NAMALWA (cell line): ENCODE measurements at places on chromosomes 3 and 15.
A peak's percentile ranks its signal among the peaks of the same experiment; 100 is the strongest.

DNA sequence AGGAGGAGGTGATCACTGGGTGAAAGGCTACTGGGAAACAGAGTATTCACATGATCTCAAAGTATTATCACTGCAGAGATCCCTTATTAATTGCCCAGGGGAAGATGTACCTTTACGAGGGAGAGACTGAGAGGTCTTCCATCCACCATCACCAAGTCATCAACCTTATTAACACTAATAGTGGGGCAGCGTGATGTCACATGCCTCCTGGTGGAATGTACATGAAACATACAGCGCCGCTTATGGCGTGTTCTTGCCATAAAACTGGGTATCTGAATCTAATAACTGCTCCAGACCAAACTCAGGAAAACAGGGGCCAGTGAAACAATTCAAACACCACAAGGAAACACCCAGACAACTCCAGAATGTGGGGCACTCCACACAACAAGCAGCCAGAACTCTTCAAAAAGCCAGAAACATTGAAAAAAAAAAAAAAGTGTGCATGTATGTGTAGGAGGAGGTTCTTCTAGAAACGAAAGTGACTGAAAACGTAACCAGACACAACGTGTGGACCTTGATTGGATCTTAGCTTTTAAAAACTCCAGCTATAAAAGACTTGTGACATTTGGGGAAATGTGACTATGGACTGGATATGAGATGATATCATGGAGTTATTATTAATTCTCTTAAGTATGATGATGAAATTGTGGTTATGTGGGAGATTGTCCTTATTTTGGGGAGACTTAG, 4.6 kb downstream of the STIMATE start:
- peak; percentile 13 for DNase-seq

- DNase-seq = peak; percentile 76
These were observed 24.7 kb downstream of the LOXL1 start for GRCh38 chr15:73950831-73951561.

DNA sequence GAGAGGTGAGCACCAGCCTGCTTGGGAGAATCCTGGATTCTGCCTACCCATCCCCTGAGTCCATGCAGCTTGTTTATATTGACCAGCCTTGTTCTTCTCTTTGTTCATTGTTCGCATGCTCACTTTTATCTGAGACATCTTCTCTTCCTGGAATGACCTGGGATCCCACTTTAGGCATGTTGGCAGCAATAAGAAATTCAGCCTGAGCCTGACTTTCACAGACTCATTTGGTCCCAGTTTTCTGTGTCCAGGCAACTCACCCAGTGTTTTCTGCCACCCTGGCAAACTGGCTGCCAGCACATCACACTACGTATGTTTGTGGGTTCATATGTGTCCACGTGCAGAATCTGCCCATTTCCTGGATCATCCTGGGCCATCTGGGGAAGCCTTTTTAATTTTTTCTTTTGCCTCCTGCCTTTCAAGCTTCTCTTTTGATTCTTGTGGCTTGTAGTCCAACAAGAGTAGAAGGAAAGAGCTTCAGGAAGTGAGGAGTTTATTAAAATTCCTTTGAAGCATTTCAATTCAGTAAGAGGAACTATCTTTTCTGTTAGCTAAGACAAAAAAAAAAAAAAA, 199.9 kb downstream of the FNDC3B start:
- no peak for DNase-seq

- no peak for DNase-seq
These were observed 3.1 kb downstream of the ATP10A start for GRCh38 chr15:25859838-25860645.

DNA sequence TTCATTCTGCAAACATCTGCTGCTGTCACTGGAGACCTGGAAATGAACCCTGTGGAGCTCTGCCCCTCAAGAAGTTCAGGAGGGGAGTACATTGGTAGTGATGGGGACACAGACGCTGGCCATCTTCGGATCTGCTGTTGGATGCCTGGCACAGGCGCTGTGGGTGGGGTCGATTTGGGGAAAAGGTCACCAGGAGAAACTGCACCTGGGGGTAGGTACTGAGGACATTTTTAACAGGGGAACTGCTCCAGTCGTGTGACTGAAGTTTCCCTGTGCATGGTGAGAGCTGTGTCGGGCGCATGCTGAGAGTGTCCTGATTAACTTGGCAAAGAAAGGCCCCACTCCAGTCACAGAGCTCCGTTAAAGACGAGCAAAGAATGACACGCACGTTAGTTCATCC, 3.4 kb downstream of the UROC1 start:
- DNase-seq = no peak

GRCh38 chr3:2802429-2802828, 307.7 kb downstream of the IL5RA start:
- DNase-seq = no peak

GRCh38 chr3:4531478-4532025, 38.4 kb downstream of the ITPR1 start:
- DNase-seq = no peak

DNA sequence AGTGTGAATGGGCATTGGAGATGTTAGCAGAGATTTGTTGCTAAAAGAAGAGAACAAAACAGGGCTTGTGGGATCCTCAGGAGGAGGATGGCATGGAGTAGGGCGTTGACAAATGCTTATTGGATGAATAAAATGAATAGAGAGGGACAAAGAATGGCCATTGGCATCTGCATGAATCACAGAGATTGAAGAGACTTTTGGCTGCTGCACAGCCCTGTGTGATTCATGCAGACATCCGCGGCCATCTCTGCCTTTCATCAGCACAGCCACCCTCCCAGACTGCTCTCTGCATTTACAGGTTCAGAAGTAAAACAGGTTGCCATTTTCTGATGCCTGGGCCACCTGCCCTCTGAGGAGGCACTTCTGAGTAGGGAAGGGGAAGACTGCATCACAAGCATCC, 397.9 kb downstream of the EPHB1 start:
- no peak for DNase-seq

- DNase-seq = no peak
These were observed 227.5 kb downstream of the DTWD1 start for GRCh38 chr15:49848282-49848724.

- DNase-seq = no peak
These were observed 161.5 kb downstream of the FEZF2 start for GRCh38 chr3:62211675-62212429.

- DNase-seq = no peak
These were observed 639 bp downstream of the MKRN3 start for GRCh38 chr15:23566071-23566554.

- DNase-seq = no peak
These were observed 530.3 kb downstream of the ZIC1 start for GRCh38 chr3:147939425-147939824.

- DNase-seq = no peak
These were observed 237.7 kb upstream of the ARPP21 start for GRCh38 chr3:35401671-35402070.

GRCh38 chr15:39543651-39544050, 37.2 kb upstream of the THBS1 start:
- DNase-seq = no peak

DNA sequence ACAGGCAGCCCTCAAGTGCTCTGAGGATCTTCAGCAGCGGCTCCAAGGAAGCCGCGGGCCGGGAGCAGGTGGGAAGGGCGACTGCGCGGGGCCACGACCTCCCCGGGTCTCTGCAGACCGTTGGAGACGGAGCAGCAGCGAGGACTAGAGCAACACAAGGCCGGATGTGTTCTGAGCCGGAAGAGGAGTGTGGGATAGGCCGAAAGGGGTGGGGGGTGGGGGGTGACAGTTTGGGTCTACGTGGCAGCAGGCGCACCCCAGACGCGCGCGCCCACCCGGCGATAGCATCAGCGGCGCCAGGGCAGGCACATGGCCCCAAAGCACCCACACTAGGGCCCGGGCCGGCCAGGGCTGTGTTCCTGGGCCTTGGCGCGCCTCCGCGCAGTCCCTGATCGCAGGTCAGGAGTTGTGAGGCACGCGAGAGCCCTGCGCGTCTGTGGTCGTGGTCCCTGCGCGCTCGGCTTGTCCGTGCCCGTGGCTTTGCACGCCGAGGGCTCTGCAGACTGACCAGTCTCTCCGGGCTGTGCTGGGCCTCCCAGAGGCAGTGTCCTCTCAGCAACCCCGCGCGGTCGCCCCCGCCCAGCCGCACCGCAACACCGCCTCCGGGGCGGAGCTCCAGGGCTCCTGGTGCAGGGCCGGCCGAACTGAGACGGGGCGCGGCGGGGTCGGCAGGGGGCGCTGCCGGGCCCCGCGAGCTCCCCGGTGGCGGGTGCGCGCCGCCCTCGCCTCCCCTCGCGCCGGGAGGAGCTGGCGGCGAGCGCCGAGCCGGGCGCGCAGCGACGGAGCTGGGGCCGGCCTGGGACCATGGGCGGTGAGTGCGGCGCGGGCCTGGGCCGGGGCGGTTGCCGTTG, at the start of gene PXYLP1:
Gene PXYLP1, plus strand, starts transcription at position 725 of the 851 bp plus-strand sequence. CDS start 28,351 bp downstream, outside the sequence.
- peak; percentile 89 for DNase-seq

- DNase-seq = no peak
These were observed 47.7 kb downstream of the TUSC7 start for GRCh38 chr3:116757315-116757714.

GRCh38 chr3:196684548-196685407, 27.3 kb downstream of the CEP19 start:
- peak; percentile 84 for DNase-seq

GRCh38 chr15:84871428-84871985, 13.0 kb upstream of the SLC28A1 start:
- DNase-seq = no peak

DNA sequence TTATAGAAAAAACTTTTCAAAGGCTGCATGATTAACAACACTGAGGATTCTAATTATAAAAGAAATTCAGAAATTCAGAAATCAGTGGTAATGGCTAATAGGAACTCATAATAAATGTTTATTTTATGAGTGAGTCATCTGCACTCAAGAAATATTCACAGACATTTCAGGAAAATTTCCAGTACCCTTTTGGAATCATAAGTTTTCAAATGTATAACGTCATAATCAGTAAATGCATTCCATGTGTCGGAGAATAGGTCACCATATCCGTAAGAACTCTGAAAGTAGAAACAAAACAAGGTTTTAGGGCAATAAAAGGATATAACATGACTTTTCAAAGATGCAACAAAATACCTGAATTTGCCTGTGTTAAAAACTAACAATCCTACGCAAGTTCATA, 24.7 kb downstream of the EOGT start:
- DNase-seq = no peak

DNA sequence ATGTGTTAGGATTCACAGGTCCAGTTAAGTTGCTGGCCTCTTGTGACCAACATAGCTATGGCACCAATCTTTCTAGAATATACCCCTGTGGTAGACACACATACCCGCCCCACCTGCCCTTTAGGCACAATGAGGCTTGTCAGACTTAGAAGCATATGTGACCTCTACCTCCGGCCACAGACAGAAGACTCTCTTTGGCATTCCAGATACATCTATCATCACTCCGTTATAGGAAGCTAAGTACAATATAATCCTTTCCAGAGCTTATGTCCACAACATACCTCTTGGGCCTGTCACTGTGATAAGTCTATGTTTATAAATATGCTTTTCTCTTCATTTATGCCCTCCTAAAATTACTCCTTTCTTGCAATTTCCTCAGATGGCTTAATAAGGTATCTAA, 39.8 kb downstream of the CD47 start:
- no peak for DNase-seq

DNA sequence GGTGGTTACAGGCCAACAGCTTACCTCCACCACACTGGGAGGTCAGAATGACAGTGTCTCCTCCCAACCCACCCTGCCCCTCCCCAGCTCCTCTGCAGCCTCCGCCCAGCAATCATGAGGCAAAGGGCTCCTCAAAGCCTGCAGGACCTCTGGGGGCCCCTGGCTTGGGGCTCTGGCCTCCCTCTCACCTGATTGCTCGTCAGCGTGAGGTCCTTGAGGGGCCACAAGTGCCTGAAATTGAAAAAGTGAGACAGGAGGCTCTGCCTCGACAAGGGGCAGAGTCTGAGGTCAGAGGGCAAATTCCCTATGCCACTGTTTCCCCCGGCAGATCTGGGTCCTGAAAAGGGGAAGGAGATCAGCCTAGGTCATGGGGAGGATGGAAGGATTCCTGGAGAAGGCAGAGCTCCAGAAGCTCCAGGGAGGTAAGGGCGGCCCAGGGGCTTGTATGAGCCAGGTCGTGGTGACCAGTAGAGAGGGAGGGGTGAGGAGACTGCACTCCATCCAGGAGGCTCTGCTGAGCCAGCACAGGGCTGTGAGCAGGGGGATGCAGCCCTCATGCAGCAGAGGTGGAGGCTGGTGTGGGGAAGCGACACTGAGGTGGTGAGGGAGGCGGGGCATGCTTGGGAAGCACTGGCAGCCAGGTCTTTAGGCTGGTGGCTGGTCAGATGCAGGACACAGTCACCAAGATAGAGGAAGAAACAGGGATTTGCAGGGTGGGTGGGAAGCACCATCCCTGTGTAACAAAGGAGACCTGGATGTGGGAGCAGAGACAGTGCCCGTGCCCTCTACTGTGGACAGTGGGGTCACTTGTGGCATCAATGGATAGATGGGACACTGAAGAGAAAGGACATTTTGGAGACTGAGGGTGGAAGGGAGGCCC, 20.1 kb downstream of the ALS2CL start:
- no peak for DNase-seq

DNA sequence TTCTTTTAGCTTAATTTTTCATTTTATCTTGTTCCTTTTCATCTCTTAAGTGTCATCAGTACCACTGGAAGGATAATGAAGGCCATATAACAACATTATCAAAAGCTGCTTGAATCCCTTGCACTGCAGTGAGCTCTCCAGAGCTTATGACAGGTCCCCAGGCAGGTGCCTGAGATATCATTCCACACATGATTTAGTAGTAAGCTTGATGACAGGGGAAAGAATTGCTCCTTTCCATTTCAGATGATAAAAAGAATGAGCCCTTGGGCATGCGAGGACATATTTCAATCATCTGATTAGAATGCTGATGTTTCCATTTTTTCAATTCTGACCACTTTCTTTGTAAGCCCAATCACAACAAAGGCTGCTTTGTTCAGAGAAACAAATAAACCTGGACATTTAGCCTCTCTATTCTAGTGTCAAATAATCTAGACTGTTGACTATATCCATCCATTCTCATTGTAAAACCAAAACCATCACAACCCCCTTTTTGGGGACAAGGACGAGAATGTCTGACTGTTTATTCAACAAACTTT, 567.8 kb downstream of the IGSF11 start:
- DNase-seq = no peak

- DNase-seq = no peak
These were observed 11.9 kb downstream of the HDAC11 start for GRCh38 chr3:13492048-13492447.

DNA sequence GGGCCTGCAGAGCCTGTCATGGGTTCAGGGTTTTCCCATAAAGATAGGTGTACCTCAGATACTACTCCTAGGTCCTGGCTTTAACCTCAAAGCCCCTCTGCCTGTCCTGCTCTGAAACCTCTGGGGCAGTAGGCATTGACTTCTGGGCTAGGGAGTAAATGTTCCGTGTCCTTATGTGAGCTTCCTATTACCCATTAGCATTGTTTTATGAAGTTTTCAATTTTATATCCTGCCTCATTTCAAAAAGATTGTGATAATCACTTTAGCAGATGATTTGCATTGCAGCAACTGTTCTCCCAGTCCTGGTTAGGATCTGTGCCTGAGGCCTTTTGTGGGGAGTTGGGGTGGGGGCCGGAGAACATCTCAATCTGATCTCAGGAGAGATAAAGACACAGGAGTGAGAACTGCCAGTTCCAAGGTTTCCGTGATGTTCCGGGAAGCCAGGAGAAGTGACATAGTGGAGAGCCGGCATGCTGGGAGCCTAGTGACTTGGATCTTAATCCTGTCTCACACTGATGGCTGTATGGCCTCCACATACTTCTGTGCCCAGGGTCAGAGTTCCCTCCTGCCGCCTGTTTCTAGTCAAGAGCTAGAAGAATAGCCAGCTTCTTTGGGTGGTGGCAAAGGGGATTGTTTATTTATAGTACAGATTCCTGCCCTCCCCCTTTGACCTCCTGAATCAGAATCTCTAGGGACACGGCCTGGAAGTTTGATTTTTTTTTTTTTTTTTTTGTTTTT, 10.6 kb downstream of the TPM1 start:
- no peak for DNase-seq
